CD4-positive, alpha-beta T cell treated with Interleukin-15 for 1 hour (primary cell): ENCODE measurements at places on chromosomes 16 and 17.

DNA sequence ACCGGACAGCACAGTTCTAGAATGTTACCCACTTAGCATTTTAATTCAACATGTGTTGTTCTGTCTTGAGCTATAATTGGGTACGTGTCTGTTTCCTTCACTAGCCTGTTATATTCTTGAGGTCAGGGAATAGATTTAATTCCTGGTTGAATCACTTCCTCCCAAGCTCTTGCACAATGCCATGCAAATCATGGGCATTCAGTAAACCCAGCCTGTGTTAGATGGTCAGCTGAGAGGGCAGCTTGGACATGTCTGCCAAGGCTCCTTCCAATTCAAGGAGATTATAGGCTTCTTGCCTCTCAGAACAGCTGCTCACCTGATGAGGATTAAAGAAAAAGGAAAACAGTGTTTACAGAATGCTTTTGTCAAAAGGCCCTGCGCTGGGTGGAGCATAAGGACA is 12.6 kb downstream of the C1QTNF1 start:
- DNase-seq, result no peak

- DNase-seq, result no peak
Measured at GRCh38 chr16:66682271-66682670, 14.3 kb downstream of the CMTM4 start.

- DNase-seq, result no peak
Measured at GRCh38 chr16:79409978-79410377, 190.6 kb downstream of the MAF start.

DNA sequence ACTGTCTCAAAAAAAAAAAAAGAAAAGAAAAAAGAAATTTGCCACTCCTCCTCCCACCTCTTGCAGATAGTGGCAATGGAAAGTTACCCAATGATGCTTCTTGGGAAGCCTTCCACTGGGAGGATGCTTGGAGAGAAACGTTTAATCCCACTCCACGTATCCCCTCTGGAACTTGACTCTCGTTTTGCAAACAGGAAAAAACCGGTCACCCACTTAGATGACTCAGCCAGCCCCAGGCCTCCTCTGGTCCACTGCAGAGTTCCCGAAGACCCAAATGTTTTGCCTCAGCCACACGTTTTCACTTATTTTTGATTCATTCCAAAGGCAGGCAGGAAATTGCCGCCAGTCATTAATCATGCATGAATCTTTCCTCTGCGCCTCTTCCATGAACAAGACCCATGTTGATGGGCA is 9.3 kb upstream of the TNFRSF17 start:
- no peak for DNase-seq

DNA sequence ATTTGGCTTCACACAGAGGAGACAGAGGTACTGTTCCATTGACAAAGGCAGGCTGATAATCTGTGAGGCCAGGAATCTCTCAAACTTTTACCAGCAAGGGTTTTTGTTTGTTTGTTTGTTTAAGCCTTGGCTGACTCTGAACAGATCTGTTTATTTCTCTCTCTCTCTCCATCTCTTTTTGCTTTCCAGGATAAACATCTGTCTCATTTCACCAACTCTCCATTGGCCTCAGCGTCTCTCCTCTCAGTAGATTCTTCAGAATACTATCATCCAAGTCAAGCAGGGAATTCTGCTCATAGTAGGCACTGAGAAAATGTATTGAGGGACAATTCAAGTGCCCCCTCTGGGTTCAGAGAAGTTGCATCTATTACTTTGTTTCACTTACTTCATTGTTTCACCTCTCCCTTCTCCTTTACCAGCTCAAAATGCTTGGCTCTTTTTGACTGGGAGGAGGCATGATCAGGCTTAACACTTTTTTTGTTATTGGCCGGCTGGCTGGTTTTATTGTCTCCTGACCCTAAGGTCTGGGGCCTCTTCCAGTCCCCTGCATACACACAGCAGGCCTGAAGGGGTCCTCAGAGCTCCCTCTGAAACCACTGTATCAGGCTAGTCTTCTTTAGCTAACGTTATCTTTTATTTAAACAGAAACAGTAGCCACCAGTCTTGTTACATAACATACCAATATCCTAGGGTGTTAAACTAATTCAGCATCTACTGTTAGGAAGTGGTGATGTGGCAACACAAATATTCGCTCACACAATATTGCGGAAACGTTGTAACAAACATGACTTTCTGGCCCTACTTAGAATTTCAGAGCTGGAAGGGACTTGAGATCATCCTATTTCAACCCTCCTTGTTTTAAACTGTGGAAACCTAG is 2.0 kb upstream of the YPEL2 start:
- peak; percentile 65 for DNase-seq

GRCh38 chr17:79042421-79043190 is 18.6 kb downstream of the C1QTNF1 start:
- peak; percentile 58 for DNase-seq

GRCh38 chr17:42579794-42580551 is 2.4 kb upstream of the PSMC3IP start:
- no peak for DNase-seq

DNA sequence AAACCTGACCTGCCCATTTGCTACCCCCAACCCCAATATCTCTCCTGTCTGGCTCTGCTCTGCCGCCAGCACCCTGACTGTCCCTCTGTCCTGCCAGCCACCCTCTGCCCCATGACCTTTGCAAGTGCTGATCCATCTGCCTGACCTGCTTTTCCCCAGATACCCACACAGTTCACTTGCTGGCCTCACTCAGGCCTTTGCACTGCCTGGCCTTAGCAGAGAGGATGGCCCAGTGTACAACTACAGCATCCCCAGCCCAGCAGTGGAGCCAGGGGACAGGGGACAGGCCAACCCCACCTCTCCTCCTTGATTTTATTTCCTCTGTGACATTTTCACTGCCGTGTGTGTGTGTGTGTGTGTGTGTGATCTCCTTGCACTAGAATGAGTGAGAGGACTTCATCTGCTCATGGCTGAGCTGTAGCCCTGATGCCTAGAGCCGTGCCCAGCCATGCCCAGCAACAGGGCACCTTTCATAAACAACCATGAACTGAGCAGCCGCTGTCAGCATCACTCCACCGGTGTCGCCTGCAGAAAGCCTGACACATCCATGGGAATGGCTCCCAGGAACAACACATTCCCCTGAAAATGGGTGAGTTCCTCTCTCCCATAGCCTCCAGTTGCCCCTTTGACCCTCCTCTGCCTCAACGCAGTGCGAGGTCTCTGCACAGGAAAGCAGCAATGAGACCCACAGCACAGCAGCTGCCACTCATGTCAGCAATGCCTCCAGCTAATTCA is 36.0 kb upstream of the RBFOX3 start:
- no peak for DNase-seq

DNA sequence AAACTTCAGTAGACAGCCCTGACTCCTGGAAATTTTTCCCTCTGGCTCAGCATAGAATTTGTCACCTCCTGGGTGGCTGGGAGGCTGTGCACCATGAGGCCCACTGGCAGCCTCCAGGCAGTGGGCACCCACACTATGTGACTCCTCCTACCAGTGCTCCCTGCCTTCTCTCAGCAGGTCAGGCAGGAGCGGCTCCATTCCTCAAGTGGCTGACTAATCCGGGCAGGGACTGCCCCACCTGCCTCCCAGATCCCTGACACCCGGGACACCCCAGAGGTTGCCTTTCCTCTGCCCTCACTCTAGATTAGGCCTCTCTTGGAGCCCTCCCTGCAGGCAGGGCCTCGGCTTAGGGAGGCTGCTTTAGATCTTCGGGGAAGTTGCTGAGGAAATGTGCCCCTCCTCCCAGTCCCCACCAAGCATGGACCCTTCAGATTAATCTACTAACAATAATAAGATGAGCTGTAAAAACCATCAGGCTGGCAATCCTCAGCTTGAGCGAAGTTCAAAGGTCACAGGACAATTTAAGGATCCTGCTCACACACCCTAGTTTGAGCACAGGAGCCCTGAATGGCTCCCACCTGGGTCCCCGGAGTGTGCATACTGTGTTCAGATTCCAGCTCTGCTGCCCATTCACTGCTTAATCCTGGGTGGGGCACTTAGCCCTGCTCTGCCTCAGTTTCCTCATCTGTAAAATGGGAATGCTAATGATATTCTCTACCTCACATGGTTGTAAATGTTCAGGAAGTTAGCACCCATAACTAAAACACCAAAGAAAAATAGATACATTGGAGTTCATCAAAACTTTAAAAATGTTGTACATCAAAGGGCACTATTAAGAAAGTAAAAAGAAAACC is 10.0 kb upstream of the MYCBPAP start:
- no peak for DNase-seq

- DNase-seq, result peak; percentile 71
Measured at GRCh38 chr17:73291260-73291801, 20.5 kb downstream of the CDC42EP4 start.

DNA sequence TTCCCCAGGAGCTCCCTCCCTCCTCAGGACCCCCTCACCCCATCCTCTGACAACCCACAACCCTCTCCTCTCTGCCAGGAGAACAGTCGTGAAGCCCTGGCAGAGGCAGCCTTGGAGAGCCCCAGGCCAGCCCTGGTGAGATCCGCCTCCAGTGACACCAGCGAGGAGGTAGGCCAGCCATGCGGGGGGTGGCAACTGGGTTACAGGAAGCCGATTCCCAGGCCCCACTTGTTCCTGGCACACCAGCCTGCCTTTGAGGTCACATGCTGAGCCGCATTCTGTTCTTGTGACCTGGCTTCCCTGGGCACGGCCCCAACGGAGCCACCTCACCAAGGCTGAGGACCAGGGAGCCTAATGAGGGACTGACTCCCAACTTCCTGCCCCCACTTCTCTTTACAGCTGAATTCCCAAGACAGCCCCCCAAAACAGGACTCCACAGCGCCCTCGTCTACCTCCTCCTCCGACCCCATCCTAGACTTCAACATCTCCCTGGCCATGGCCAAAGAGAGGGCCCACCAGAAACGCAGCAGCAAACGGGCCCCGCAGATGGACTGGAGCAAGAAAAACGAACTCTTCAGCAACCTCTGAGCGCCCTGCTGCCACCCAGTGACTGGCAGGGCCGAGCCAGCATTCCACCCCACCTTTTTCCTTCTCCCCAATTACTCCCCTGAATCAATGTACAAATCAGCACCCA is 7.9 kb downstream of the NAT9 start:
- DNase-seq, result no peak

DNA sequence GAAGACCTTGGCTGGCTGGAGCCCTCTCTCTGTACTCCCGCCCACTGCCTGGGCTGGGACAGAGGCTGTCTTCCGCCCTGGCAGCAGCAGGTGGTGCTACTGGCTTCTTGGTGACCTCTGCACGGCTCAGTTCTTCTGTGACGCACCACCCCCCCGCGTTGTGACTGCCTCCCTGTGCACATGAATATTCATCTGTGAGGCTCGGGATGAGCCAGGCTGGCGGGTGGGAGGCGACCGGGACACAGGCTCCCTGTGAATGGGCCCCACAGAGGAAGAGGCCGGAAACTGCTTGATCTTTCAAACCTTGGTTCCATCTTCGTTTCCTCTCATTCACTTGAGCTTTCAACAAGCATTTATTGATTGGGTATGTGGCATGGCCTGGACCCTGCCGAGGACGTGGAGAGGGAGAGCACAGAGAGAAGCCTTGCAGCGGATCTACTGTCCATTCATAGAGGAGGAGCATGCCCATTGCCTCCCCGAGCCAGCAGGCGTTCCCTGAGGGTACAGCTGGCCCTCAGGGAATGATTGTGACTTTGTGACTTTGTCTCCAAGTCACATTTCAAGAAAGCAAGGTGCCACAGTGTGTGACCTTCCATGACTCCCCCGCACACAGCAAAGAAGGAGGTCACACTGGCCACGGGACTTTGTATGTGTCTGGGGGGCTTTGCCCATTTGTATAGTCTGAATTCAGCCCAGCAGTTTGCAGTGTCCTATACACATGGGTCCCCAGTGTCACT is 45.0 kb downstream of the B9D1 start:
- DNase-seq, result no peak

- no peak for DNase-seq
Measured at GRCh38 chr17:17978481-17979424, 6.1 kb downstream of the DRC3 start.

- peak; percentile 9 for DNase-seq
Measured at GRCh38 chr17:15955793-15956541, 11.0 kb downstream of the ADORA2B start.

DNA sequence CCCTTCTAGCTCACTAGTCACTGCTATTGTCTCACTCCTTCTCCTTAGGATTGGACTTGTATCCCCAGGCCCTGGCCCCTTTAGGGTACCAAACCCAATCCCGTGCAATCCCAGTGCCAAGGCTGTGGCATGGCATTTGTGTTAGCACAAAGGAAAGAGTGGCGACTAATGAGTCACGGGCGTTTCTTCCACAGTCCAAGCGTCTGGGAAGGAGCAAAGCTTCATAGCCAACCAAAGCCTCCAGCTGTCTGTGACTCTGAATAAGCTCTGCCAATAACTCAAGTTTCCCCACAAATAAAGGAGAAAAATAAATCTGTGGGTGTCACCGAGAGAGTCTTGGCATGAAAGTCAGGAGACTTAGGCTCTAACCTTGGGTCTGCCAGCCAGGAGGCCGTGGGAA is 54.6 kb upstream of the COX10 start:
- no peak for DNase-seq

DNA sequence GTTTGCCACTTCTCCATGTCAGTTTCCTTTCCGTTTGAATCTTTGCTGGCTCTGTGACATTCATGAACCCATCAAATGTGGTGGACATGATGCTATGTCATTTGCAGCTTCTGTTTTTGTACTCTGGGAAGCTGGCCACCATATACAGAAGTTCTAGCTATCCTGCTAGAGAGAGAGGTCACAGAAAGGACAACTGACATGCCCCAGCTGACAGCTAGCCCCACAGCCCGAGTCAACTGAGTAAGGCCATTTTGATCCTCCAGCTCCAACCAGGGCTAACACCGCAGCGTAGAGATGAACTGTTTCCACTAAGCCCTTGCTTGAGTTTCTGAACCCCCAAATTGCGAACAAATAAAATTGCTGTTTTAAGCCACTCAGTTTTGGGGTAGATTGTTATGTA is 33.8 kb downstream of the CCDC42 start:
- no peak for DNase-seq

GRCh38 chr17:83109793-83110645 is 30.6 kb downstream of the METRNL start:
- DNase-seq, result no peak

- no peak for DNase-seq
Measured at GRCh38 chr16:24876231-24876630, 30.5 kb downstream of the SLC5A11 start.

DNA sequence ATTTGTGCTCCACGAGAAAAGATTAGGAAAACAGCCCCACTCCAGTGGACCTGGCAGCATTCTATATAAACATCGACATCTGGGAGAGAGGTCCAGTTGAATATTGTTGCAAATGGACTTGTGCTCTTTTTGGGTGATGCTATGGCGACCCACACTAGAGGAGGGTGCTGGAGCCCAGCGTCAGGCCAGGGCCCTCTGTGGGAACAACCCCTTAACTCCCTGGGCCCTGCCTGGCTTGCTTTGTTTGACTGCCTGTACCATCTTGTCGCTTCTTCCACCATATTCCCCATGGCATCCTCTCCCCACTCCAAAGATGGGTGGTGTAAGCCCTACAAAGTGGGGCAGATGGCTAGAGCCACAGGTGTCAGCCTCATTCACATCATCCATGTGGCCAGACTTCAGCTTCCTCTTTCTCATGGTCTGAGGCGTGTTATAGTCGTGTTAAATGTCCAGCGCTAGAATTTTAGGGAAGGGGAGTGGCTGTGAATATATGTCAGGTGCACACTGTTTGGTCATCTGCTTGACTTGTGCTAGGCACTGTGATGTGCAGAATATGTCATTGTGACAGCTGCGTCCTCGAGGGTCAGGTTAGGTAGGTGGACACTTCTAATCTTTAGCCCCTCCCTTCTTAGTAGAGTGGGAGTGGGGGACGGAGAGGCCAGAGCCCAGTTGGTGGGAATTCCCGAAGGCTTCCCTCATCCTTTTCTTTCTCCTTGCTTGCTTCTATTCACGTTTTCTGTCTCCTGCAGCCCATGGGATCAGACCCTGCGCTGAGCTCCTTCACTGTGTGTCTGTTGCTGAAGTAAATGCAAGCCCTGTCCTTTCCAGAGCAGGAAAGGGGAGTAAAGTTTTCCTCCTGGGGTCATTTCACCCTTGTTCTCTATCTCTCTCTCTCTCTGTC is 49.8 kb downstream of the MPRIP start:
- DNase-seq, result no peak
